Activated CD4-positive, alpha-beta T cell treated with anti-CD3 and anti-CD28 coated beads for 36 hours (primary cell): ENCODE measurements at places on chromosomes 3 and 15. TPM values are rescaled to one million over a fixed set of nuclear protein-coding genes. Genes with fewer than 3 reads are reported as not detected.

Gene IMPG2
- 0.12 TPM for total RNA-seq

Gene CYP11A1
- total RNA-seq = not detected

Gene GOLGA6L1
- not detected for total RNA-seq

Gene UQCC5
- 12.7 TPM for total RNA-seq

Gene DAZL
- not detected for total RNA-seq

Gene NPHP3
- total RNA-seq = 11.8 TPM

Gene TMEM207
- not detected for total RNA-seq

Gene AHSG
- total RNA-seq = not detected

Gene KLHL6
- total RNA-seq = 62.8 TPM

Gene ADPRH
- 3.5 TPM for total RNA-seq

Gene ARHGAP31
- 9.2 TPM for total RNA-seq

Gene DZIP1L
- not detected for total RNA-seq

Gene HRG
- total RNA-seq = 0.11 TPM

Gene EBLN2
- 4.7 TPM for total RNA-seq

Gene CHRNA7
- not detected for total RNA-seq

Gene ZIC4
- total RNA-seq = not detected

Gene UNC13C
- not detected for total RNA-seq

Gene OIP5
- total RNA-seq = 11.5 TPM

Gene UACA
- 6.6 TPM for total RNA-seq

Gene SPSB4
- total RNA-seq = not detected

Gene ACTC1
- total RNA-seq = not detected

Gene C15orf62
- 0.58 TPM for total RNA-seq

Gene MEX3B
- total RNA-seq = 1.2 TPM

Gene GRIP2
- not detected for total RNA-seq

Gene SNX1
- 92.2 TPM for total RNA-seq

Gene CYP1A1
- 2.2 TPM for total RNA-seq

Gene SPG21
- total RNA-seq = 74.1 TPM

Gene TJP1
- total RNA-seq = 0.09 TPM

Gene FRMD5
- 0.30 TPM for total RNA-seq

Gene GCSAM
- 9.3 TPM for total RNA-seq

Gene ZMYND10
- 1.0 TPM for total RNA-seq

Gene ZSCAN29
- 26.4 TPM for total RNA-seq

Gene KLF15
- 0.53 TPM for total RNA-seq

Gene TEX9
- total RNA-seq = 1.5 TPM

Gene UMPS
- 42.4 TPM for total RNA-seq

Gene CPEB1
- total RNA-seq = 0.18 TPM

Gene OR5K4
- total RNA-seq = not detected

Gene LRRK1
- total RNA-seq = 0.73 TPM

Gene HRH1
- 1.4 TPM for total RNA-seq

Gene SKOR1
- total RNA-seq = 0.16 TPM

Gene METTL6
- total RNA-seq = 13.0 TPM

Gene GCHFR
- 41.1 TPM for total RNA-seq

Gene TRH
- total RNA-seq = not detected

Gene CFAP161
- total RNA-seq = not detected

Gene CHST2
- total RNA-seq = 6.8 TPM

Gene MESP2
- total RNA-seq = 0.30 TPM

Gene SEMA5B
- total RNA-seq = not detected
